ENCODE measurements at places on chromosomes 6 and 20. TPM values are rescaled to one million over a fixed set of nuclear protein-coding genes. Genes with fewer than 3 reads are reported as not detected.
A peak's percentile ranks its signal among the peaks of the same experiment; 100 is the strongest.

GRCh38 chr6:2221726-2222274 lies 23.6 kb downstream of the GMDS start:
- DNase-seq = no peak
- peak overlapping the region; percentile 38 for H3K4me3 ChIP-seq
- no peaks in the 10 kb centered on the region for H3K36me3 ChIP-seq
- no peaks in the 10 kb centered on the region for H3K27me3 ChIP-seq
- peaks cover 4% of the 10 kb centered on the region for H3K4me1 ChIP-seq
- no peak overlapping the region for H3K27ac ChIP-seq

XKR7 gene
- not detected for total RNA-seq

CRIP3 gene
- not detected for total RNA-seq

- no peaks in the 10 kb centered on the region for H3K36me3 ChIP-seq
- H3K27me3 ChIP-seq = no peaks in the 10 kb centered on the region
- no peak overlapping the region for H3K4me3 ChIP-seq
- H3K27ac ChIP-seq = peak overlapping the region; percentile 91
- peak; percentile 91 for DNase-seq
Observed at GRCh38 chr20:50304501-50304856, 113.8 kb downstream of the CEBPB start.

DNA sequence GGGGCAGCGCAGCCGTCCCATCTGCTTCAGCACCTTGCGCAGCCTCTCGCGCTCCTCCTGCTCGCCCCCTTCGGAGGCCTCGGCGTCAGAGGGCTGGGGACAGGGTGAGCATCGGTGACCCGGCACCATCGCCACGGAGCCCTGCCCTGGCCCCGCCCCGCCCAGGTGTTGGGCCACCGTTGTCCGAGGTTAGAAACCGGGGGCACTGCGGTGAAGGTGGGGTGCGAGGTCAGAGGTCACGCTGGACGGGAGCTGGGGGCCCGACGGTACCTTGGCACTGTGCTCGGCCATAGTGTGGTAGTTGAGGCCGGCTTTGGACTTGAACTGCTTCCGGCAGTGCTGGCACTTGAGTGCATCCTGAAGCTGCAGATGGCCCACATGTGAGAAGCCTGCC lies 6.4 kb downstream of the ZNF512B start:
- H3K36me3 ChIP-seq = peaks cover 67% of the 10 kb centered on the region
- H3K4me3 ChIP-seq = no peak overlapping the region
- H3K27me3 ChIP-seq = no peaks in the 10 kb centered on the region
- H3K27ac ChIP-seq = no peak overlapping the region

Measured in IMR-90 (cell line).